H7 (cell line): ENCODE measurements at places on chromosomes 7 and 10. TPM values are rescaled to one million over a fixed set of nuclear protein-coding genes. Genes with fewer than 3 reads are reported as not detected.

AOC1 gene
- not detected in 2 replicates for total RNA-seq

CTAGE8 gene
- not detected in 2 replicates for total RNA-seq

NKX1-2 gene
- total RNA-seq: 57.8 and 65.1 TPM in 2 replicates

SLC13A1 gene
- not detected in 2 replicates for total RNA-seq

CFTR gene
- 0.04 and 0.17 TPM in 2 replicates for total RNA-seq

SLC26A3 gene
- total RNA-seq: not detected in 2 replicates

TRIM73 gene
- 1.4 and 5.7 TPM in 2 replicates for total RNA-seq

- no peak for DNase-seq
These were observed 22.1 kb downstream of the STAMBPL1 start for GRCh38 chr10:88901984-88902789.

DNA sequence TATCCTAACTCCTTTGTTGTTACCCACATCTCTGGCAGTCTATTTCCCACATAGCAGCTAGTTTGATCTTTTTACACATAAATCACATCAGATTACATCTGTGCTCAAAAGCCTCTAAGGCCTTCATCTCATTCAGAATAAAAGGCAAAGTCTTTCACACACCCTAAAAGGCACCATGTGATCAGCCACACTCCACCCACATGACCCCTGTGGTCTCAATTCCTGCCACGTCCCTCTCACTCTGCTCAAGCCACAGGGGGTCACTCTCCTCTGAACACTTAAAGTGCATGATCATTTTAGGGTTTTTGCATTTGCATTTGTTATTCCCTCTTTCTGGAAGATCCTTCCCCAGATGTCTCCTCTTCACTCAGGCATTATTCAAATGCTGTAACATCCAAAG, 30.8 kb downstream of the ELAPOR2 start:
- no peak for DNase-seq

DNA sequence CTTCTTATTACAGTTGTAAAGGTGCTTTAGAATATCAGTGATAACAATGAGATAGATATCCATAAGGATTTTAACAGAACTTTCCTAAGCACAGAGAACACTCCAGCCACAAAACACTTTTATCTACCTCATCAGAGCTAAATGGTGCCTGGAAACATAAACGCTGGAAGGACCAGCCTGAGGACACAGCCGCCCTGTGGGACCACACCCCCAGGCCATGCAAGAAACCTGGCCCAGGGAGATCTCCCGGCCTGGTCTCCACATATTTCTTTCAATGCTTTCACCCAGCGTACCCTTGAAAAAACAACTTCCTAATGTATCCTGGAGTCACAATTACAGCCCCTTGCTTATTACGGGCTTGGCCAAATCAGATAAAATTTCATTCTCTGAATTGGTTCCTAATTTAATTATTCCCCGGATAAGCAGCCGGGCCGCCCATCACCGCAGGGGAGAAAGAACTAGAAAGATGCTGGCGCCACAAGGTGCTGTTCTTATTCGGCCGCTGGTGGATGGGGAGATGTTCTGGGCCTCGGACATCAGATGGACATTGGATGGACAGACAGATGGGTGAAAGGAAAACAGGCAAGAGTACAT, 11.8 kb downstream of the CHST15 start:
- peak; percentile 27 for DNase-seq

DNA sequence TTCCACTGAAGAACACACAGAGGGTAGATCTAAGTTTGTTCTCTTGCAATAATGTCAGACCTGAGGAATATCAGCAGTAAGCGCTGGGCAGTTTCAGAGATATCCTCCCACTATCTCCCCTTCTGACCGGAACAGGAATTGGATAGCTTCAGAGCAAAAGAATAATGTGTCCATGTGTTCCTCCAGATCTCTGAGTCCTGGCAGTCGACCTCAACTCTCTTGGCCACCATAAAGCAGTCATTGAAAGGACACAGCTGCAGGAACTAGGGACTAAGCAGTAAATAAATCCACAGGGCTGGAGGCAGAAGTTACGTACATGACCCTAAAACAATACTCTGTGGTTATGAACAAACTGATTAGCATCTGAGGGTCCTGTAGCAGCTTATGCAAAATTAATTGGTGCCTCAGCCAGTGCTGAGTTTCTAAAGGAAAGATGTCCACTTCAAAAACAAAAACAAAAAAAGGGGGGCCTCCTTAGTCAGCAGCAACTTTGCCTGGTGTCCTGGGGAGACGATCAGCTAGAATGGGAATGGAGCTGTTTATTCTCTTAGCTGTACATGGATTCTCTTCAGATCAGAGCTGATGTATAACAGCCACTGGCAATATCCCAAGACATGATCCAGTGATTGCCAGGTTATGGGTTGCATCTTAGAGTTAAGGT, 6.4 kb upstream of the PRTFDC1 start:
- DNase-seq: no peak

DNA sequence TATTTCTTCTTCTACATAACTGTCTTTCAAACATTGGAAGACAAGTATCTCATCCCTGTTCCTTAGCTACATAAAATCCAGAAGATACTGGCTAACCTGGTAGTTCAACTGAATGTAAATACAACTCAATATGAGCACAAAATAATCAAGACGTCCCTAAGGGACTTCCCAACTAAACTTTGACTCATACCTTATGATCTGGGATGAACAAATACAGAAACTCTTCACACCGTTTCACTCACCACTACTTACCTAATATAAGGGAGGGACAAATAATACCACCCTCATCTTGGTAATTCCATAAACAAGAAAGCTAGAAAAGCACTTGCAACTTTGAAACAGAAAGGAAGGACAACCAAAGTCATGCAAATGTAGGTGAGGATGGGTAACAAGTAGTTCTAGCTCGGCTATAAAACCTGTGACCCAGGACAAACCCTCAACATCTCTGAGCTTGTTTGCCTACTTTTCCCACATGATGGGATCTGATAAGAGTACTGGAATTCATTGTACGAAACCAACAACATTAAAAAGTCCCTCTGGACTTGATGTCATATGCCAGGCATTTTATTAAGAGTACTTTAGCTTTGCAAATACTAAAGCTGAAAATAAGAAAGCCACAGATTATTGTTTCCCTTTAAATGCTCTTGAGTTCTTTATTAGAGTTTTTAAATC, 121.9 kb downstream of the STRA8 start:
- no peak for DNase-seq

DNA sequence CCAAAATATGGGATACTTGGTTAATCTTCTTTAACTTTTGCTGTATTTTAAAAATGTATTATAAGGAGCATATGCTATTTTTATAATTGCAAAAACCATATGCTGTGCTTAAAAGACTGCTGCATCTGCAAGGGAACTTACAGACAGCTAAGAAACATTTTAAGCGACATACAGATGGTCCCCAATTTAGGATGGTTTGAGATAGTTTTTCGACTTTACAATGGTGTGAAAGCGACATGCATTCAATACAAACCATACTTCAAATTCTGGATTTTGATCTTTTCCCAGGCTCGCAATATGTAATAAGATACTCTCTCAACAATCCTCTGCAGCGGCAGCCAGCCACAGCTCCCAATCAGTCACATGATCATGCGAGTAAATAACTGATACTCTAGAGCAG, 73.2 kb downstream of the SHTN1 start:
- DNase-seq: no peak

DNA sequence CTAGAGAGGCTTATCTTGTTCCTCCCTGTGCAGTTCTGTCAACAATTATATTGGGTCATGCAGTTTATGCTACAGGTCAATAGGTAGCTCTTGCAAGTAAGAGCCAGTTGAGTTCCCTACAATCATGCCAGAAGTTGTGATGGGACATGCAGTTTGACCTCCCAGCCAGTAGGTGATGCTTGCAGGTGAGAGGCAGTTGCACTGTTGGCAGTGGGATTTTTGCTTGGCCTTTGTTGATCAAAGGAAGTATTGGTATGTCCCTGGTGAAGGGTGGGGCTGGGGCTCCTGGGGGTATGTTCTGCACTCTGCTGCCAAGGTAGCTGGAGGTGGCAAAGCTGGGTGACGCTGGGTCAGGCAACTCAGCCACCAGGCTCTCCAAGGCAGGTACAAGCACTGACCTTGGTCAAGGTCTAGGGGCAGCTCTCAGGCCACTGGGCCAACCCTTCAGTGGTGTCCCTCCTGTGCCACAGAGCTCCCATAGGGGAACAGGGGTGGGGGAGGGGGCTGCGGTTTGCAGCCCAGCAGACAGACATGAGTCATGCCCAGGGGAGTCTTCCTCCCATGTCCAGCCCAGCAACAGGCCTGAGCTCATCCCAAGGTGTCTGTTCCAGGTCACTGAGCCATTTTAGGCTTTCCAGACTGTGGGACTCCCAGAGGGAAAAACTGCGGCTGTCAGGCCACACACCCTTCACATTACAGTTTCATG, 43.3 kb downstream of the MEOX2 start:
- DNase-seq: no peak

GRCh38 chr7:104967595-104967994, 46.4 kb upstream of the KMT2E start:
- DNase-seq: no peak

DNA sequence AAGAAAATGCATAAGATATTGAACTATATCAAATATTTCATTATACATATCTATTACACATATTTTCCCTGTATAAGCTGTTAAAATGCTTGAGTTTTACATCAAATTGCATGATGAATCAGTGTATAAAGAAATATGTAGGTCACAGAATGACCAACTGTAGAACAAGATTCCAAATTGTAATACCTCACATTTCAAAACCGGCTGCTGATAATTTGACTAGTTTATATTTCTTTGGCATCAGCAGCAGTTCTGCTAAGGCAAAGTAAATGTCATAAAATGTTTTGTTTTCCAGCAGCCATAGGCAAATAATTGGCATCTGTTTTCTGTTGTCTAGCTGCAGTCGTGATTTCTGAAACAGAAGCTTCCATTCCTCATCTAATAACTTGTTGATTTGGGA, 633.9 kb downstream of the ARL4A start:
- no peak for DNase-seq

DNA sequence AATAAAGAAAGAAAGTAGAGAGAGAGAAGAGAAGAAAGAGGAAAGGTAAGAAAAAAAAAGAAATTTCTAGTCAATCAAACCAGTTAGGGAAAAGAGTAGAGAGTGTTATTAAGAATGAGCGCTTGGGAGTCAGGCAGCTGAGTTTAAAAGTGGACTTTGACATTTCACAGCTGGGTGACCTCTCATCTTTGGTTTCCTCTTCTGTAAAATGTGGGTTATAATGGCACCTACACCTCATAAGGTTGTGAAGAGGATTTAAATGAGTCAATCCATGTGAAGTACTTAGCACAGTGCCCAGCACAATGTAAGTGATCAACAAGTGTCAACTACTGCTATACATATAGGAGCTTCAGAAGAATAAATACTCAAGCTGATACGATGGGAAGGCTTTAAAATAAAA, 12.2 kb downstream of the HOXA1 start:
- no peak for DNase-seq

DNA sequence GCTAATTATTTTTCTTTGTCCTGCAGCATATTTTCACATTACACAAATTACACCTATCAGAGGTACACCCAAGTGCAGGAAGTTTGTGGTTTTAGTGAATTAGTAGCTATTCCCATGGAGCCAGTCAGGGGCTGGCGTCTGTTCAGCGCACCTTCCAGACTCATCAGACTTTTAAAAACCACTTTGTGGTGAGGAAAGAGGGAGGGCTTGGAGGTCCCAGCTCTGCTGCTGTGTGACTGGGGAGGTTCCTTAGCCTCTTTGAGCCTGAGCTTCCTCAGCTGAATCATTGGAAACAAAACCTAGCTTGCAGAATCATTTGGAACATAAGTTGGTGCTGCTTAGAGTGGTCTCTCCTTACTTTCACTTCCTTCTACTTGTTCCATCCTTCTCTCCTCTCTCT, 175.4 kb downstream of the SORCS3 start:
- DNase-seq: no peak

DNA sequence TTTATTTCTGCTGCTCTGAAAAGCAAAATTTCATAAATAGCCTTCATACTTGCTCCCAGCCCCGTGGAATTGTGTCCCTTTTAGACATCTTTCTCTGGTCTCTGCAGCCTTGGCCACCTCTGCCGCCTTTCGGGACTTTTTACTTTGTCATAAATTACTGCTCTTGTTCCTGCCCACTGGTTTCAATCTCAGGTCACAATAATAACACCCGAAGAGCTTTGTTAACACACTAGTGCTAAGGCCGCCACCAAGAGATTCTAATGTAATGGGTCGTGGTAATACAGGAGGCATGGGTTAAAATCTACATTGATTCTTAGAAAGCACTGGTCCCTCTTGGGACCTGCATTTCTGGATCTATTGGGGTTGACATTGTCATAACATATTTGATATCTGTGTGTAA, 276.0 kb upstream of the VWC2 start:
- no peak for DNase-seq

GRCh38 chr7:20404320-20404719, 73.6 kb downstream of the ITGB8 start:
- DNase-seq: no peak

DNA sequence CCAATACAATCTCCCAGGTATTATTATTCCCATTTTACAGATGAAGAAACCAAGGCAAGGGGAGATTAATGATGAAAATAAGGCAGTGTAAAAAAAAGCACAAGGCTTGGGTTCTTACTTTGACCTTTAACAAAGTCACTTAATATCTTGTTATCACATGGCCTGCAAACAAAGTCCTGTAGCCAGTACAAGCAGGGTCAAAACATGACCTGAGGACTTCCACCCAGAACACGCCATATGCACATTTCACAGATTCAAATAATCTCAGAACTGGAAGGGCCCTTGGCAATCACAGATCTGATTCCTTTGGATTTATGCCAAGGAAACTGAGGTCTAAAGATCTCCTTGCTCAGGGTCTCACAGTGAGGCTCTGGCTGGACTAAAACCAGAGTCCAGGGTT, 162.1 kb downstream of the KCNMA1 start:
- DNase-seq: no peak

DNA sequence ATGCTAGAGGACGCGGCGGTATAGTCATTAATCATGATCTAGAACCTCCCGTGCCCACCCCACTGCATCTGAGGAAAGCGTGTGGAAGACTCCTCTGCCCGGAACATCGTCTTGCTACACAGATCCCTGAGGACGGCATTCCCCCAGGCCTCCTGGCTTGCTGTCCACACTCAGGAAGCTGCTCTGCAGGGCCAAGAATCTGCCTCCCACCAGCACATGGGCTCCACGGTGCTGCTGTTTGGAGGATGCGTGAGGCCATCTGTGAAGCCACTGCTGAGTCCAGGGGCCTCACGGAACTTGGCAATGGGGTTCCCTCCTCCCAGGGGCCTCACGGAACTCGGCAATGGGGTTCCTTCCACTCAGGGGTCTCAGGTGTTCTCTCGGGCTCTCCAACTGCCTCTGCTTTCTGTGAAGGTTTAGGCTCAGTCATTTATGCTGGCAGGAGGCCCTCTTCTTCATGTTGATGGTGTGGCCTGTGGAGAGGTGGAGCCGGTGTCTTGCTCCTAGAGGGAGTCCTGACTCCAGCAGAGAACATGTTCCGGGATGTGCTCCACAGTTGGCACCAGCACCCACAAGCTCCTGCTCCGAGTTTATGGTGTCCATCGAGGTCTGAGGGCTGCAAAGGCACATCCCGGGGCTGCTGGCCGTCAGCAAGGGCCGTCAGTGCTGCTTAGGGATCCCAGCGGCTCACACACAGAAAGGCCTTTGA, 273.3 kb downstream of the DNAJB6 start:
- DNase-seq: no peak

- DNase-seq: no peak
These were observed 75.2 kb downstream of the PPP1R3C start for GRCh38 chr10:91557651-91558111.

GRCh38 chr10:49601857-49602256, 8.3 kb upstream of the SLC18A3 start:
- peak; percentile 29 for DNase-seq
